ENCODE measurements at places on chromosomes 5 and 9. TPM values are rescaled to one million over a fixed set of nuclear protein-coding genes. Genes with fewer than 3 reads are reported as not detected.

The SEMA6A gene
- 0.26 TPM for total RNA-seq

The GCNT1 gene
- total RNA-seq: 27.7 TPM

The PCDHGA9 gene
- total RNA-seq: 4.8 TPM

The RELL2 gene
- total RNA-seq: 2.6 TPM

The RETREG1 gene
- total RNA-seq: 0.51 TPM

The EMB gene
- 11.6 TPM for total RNA-seq

The NMUR2 gene
- not detected for total RNA-seq

The IFNB1 gene
- 0.17 TPM for total RNA-seq

The HSPA4 gene
- 108 TPM for total RNA-seq

The GPR151 gene
- not detected for total RNA-seq

The SPINK7 gene
- not detected for total RNA-seq

The PRUNE2 gene
- total RNA-seq: 95.6 TPM

The SVEP1 gene
- 76.3 TPM for total RNA-seq

The TEK gene
- total RNA-seq: 0.51 TPM

The FCN2 gene
- not detected for total RNA-seq

The PLAC8L1 gene
- not detected for total RNA-seq

The FOXD4 gene
- total RNA-seq: 0.26 TPM

The ENHO gene
- under 0.01 TPM for total RNA-seq

The INSL6 gene
- not detected for total RNA-seq

The PCDHA9 gene
- 0.26 TPM for total RNA-seq

The SREK1 gene
- 52.4 TPM for total RNA-seq

The GARNL3 gene
- total RNA-seq: 6.4 TPM

The APBA1 gene
- total RNA-seq: 8.8 TPM

The CTXN3 gene
- not detected for total RNA-seq

The HMMR gene
- 1.3 TPM for total RNA-seq

The SLC36A3 gene
- not detected for total RNA-seq

The KIAA0825 gene
- 3.6 TPM for total RNA-seq

The MED27 gene
- 13.4 TPM for total RNA-seq

The LHX6 gene
- not detected for total RNA-seq

The GFI1B gene
- total RNA-seq: not detected

The BASP1 gene
- total RNA-seq: 186 TPM

The MCC gene
- 41.3 TPM for total RNA-seq

The SPARC gene
- total RNA-seq: 408 TPM

The MLANA gene
- total RNA-seq: not detected

The RBM18 gene
- total RNA-seq: 9.5 TPM

The SLC25A2 gene
- total RNA-seq: not detected

The IRF1 gene
- total RNA-seq: 22.1 TPM

The HTR1A gene
- total RNA-seq: not detected

The IL17B gene
- total RNA-seq: not detected

The ANXA2R gene
- 3.1 TPM for total RNA-seq

The CACNA1B gene
- 0.17 TPM for total RNA-seq

The SV2C gene
- total RNA-seq: not detected

The GPSM1 gene
- 54.2 TPM for total RNA-seq

The ORM2 gene
- total RNA-seq: not detected

The IFNA13 gene
- total RNA-seq: not detected

The LRRC8A gene
- 28.5 TPM for total RNA-seq

The SLC36A2 gene
- not detected for total RNA-seq

The TAF11L10 gene
- total RNA-seq: not detected

The CCL21 gene
- total RNA-seq: not detected

The PCDHB6 gene
- total RNA-seq: 0.26 TPM

The MTAP gene
- total RNA-seq: 28.8 TPM

The BHMT2 gene
- total RNA-seq: 20.3 TPM

The EFNA5 gene
- total RNA-seq: 3.5 TPM

The F2RL2 gene
- 13.1 TPM for total RNA-seq

The ANKRD55 gene
- under 0.01 TPM for total RNA-seq

The PRDM9 gene
- total RNA-seq: not detected

The PCA3 gene
- not detected for total RNA-seq

The CCDC192 gene
- not detected for total RNA-seq

Data from fibroblast of lung (primary cell).